ENCODE measurements at places on chromosomes 13 and 19.

GRCh38 chr13:48220981-48221685 lies 11.9 kb upstream of the ITM2B start:
- DNase-seq, result no peak

DNA sequence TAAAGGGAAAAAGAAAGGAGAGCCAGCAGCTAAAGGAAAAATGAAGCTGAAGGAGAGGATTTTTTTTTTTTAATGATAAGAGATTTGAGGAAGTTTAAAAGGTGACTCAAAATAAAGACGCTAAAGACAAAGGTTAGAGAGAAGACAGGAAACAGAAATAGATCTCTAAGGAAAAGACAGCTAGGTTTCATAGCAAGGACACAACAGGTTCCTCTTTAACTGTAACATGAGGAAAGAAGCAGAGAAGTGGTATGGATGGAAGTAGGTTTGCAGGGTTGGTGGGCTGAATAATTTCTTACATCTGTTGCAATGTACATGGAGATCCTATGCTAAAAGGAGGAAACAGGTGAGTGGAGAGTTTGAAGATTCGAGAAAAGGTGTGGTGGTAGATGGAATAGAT lies 107.5 kb downstream of the MYCBP2 start:
- no peak for DNase-seq

- no peak for DNase-seq
Observed at GRCh38 chr19:6828698-6829633, 56.5 kb downstream of the VAV1 start.

GRCh38 chr13:110463871-110464510 lies 97.5 kb downstream of the RAB20 start:
- no peak for DNase-seq

- no peak for DNase-seq
Observed at GRCh38 chr19:40555978-40556689, 20.5 kb upstream of the SHKBP1 start.

GRCh38 chr19:7595466-7596133 lies at the start of gene CAMSAP3:
CAMSAP3 (plus strand) TSS chr19:7595863; CDS start chr19:7596003, 140 bp downstream.
- peak; percentile 13 for DNase-seq

GRCh38 chr13:95620030-95620824 lies 24.3 kb downstream of the DZIP1 start:
- no peak for DNase-seq

DNA sequence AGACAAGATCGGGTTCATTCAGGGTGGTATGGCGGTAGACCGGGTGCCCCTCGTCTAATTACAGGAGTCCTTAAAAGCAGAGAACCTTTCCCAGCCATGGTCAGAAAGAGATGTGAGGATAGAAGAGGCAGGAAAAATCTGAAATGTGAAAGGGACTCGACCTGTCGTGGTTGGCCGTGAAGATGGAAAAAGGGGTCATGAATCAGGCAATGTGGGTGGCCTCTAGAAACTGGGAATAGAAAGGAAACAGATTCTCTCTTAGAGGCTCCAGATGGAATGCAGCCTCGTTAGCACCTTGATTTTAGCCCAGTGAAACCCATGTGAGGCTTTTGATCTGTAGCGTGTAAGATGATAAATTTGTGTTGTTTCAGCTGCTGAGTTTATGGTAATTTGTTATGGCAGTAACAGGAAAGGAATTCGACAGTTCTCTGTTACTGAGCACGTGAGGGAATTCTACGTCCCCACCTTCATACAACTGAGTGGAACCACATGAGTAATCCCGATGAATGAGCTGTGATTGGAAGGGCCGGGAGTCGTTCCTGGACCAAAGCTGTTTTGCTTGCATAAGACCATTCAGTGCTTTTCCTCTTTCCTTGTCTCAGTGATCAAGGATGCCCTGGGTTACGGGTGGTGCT lies 11.0 kb upstream of the CA11 start:
- DNase-seq, result no peak

- DNase-seq, result no peak
Observed at GRCh38 chr13:113452942-113453901, at the start of gene ADPRHL1. ADPRHL1 (minus strand) TSS chr13:113453488; CDS start chr13:113453437, 51 bp downstream.

DNA sequence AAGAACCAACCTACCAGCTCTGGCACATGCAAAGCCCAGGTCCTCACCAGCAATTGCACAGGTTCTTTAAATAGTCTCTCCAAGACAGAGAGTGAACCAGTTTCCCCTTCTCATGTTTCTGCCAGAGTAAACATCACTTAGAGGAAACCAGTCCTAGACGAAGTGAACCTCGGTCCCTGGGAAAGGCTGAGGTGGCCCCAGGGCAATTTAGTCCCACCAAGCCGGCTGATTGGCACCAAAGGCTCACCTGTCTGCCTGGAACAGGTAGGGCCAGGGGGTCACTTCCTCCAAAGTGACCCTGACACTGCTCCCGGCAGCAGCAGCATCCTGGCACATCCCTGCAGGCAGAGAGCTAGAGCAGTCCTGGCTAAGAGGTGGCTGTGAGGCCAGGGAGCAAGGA lies 122.9 kb upstream of the ZNF507 start:
- no peak for DNase-seq

- DNase-seq, result no peak
Observed at GRCh38 chr13:46542833-46543232, 10.1 kb upstream of the LRCH1 start.

GRCh38 chr19:743168-743687 lies 7.7 kb upstream of the MISP start:
- no peak for DNase-seq

DNA sequence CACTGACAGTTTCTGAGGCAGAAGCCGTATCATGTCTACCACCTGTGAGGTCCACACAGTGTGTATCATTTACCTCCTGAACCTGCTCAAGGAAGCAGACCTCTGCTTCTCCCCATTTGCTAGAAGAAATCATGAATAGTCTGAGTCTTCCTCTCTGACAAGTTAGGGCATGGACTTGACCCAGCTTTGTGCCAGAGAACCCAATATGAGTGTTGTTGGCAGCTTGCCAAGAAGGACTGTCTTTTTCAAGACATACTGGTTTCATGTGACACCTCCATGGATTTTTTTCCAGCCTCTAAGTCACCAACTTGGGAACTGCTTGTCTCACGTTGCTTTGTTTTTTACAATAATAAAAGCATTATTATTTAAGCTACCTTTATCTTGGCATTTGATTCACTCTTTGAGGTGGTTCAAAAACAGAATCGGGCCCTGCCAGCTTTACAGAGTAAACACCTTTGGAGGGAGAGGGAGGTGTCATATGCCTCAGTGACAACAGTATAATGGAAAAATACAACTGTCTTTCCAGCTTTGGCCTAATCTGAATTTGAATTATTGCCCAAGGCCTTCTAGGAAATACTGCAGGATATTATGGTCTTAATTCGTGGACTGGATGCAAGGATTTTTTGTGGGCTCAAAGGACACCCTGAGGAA lies 9.6 kb downstream of the ZNF211 start:
- DNase-seq, result no peak

GRCh38 chr13:50188696-50189095 lies 173.5 kb downstream of the KCNRG start:
- DNase-seq, result no peak

DNA sequence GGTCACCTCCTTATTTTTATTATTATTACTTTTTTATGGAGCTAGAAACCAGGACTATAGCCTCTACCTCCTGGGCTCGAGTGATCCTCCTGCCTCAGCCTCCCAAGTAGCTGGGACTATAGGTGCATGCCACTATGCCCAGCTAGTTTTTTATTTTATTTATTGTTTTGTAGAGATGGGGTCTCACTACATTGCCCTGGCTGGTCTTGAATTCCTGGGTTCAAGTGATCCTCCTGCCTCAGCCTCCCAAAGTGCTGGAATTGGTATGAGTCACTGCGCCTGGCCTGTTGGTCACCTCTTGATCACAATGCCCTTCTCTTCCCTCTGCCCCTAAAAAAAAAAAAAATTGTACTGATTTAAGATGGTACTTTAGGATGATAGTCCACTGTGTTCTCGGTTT lies 20.4 kb downstream of the MRPS12 start:
- DNase-seq, result no peak

DNA sequence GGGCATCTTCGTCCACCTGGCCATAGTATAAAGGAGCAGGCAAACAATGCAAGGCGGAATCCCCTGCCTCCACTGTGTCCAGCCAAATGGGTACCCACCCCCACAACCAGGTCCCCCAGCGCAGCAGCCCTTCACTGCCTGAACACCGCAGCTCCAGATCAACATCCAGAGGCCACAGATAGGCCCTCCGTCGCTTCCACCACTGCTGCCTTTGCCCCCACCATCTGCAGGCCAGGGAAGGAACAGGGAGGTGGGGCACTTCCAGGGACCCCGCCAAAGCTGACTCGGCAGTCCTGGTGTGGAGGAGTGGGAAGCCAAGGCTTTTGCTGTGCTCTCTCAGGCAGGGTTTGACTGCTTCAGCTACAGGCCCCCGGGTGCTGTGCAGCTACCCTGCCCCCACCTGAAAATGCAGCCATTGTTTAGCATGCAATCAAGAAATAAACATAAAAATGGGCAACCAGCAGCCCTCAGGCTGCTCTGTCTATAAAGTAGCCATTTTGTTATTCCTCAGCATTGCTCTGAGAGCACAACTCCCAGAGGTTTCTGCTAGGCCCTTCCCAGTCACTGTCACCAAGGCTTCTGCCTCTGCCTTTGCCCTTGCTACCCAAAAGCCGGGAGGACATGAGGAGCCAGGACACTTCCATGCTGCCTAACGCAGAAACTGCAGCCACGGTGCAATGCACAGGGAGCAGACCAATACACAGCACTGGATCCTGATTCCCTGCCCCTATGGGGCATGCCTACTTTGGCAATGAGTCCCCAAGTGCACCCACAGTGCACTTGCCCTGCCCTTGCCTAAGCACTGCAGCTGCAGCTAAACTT lies 733.2 kb upstream of the KLHL1 start:
- DNase-seq, result no peak

GRCh38 chr13:113109151-113110047 lies 3.8 kb downstream of the F7 start:
- no peak for DNase-seq

- peak; percentile 61 for DNase-seq
Observed at GRCh38 chr19:47445937-47446402, 25.7 kb downstream of the SLC8A2 start.

- no peak for DNase-seq
Observed at GRCh38 chr13:47215736-47216135, 318.9 kb upstream of the HTR2A start.

GRCh38 chr13:32173881-32174280 lies 141.3 kb downstream of the ZAR1L start:
- no peak for DNase-seq

- peak; percentile 47 for DNase-seq
Observed at GRCh38 chr13:32639502-32640105, 53.4 kb downstream of the PDS5B start.

GRCh38 chr13:100234524-100235136 lies 145.7 kb downstream of the PCCA start:
- DNase-seq, result no peak

- no peak for DNase-seq
Observed at GRCh38 chr13:107461751-107462150, 753.6 kb downstream of the LIG4 start.

- DNase-seq, result peak; percentile 10
Observed at GRCh38 chr13:32838945-32839344, 177.3 kb upstream of the KL start.

GRCh38 chr13:72384186-72384823 lies 343.1 kb downstream of the MZT1 start:
- no peak for DNase-seq

DNA sequence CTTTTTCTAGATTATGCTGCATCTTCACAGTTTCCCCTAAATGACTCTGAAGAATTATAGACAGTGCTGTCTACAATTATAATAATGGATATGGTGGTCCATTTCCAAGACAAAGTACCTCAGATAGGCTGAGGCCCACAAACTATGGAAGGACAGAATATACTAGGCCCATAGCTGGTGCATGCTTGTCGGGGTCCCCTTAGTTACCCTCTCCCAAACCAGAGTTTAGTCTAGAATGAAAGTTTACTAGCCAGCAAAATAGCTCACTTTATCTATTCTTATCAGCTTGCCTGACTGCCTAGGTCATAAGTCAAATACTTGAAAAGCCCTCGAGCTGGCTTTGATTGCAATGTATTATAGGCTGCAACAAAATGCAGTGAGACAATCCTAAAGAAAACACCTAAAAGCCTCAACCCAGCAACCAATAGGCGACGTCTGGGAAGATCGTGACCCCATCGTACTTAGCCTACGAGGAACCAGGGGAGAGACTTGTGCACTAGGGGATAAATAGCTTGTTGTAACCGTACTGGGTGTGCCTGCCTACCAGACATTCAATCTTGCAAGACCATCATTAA lies 785 bp upstream of the IGFL2 start:
- no peak for DNase-seq

- DNase-seq, result no peak
Observed at GRCh38 chr13:65508745-65509144, 1721.4 kb downstream of the PCDH9 start.

DNA sequence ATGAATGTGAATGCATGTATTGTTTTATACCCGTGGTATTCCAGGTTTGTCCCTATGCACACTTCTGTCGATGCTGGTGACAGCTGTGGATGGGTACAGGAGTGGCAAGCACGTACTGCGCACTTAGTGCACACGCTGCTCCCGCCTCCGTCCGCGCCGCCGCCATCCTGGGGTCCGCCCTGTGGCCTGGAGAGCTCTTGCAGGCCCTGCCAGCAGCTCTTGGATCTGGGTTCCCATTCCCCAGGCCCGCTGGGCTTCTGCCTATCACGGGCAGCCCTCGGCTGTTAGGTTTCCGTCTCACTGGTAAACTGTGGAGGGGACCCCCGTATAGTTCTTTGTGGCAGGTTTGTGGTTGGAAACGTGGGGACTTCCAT lies 4.0 kb downstream of the GNA11 start:
- no peak for DNase-seq

All from CD8-positive, alpha-beta memory T cell (primary cell).